ENCODE measurements at places on chromosomes 5 and 9.

GRCh38 chr9:120327322-120327721 lies 252.6 kb downstream of the CDK5RAP2 start:
- no peak for DNase-seq

DNA sequence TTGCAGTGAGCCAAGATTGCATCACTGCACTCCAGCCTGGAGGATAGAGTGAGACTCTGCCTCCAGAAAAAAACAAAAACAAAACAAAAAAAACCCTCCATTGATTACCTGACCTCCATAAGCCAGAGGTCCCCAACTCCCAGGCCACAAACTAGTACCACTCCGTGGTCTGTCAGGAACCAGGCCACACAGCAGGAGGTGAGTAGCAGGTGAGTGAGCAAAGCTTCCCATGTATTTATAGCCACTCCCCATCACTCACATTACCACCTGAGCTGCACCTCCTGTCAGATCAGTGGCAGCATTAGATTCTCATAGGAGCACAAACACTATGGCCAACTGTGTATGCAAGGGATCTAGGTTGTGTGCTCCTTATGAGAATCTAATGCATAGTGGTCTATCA lies 13.7 kb upstream of the BTF3 start:
- DNase-seq = no peak

GRCh38 chr9:114687034-114687433 lies 5.0 kb upstream of the TEX48 start:
- DNase-seq = no peak

GRCh38 chr5:83434946-83435345 lies 36.6 kb upstream of the VCAN start:
- no peak for DNase-seq

- no peak for DNase-seq
These were observed 378.3 kb downstream of the KIAA0825 start for GRCh38 chr5:94240134-94240533.

DNA sequence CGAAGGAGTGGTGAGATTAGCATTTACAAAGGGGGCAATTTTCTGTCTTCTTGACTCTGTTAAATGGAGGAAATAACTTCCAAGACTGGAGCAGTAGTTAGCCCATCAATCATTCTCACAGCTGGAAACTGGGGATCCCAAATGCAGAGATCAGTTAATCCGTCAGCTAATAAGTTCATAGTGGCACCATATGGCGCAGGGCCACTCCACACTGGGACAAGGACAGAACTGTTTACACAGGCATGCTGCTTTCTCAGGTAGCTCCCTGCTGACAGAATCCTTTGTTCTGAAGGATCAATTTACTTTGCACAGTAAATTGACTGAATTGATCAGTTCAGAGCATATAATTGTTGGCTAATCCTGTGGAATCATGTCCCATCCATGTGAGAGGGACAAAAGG lies 395.7 kb downstream of the TMEM161B start:
- DNase-seq = no peak

Measured in stimulated activated CD4-positive, alpha-beta T cell treated with anti-CD3 and anti-CD28 coated beads, Interleukin-15, amount 100 ng/mL, for 1 hour (primary cell).